Activated CD8-positive, alpha-beta memory T cell treated with anti-CD3 and anti-CD28 coated beads, Interleukin-2, amount 10 ng/mL, durations not matched to agents 7 days and 5 days (primary cell): ENCODE measurements at places on chromosomes 12 and 14. TPM values are rescaled to one million over a fixed set of nuclear protein-coding genes. Genes with fewer than 3 reads are reported as not detected.

The WSCD2 gene
- not detected for total RNA-seq

The PAWR gene
- total RNA-seq = 5.2 TPM

The FGF23 gene
- total RNA-seq = not detected

The C12orf54 gene
- total RNA-seq = not detected

The GPR162 gene
- 0.82 TPM for total RNA-seq

The RERG gene
- not detected for total RNA-seq

The GALNT16 gene
- total RNA-seq = 0.35 TPM

The FIGNL2 gene
- 0.73 TPM for total RNA-seq

The GPR135 gene
- 1.3 TPM for total RNA-seq

The PPP4R3A gene
- total RNA-seq = 148 TPM

The SERPINA4 gene
- not detected for total RNA-seq

The L2HGDH gene
- total RNA-seq = 13.5 TPM

The C12orf42 gene
- total RNA-seq = 0.84 TPM

The MSI1 gene
- 0.07 TPM for total RNA-seq

- H3K4me3 ChIP-seq = no peak overlapping the region
- no peaks in the 10 kb centered on the region for H3K27me3 ChIP-seq
- no peak overlapping the region for H3K27ac ChIP-seq
- no peaks in the 10 kb centered on the region for H3K4me1 ChIP-seq
- DNase-seq = no peak
- H3K36me3 ChIP-seq = no peaks in the 10 kb centered on the region
Measured at GRCh38 chr12:80698847-80699542, 8.4 kb upstream of the MYF6 start.

- no peaks in the 10 kb centered on the region for H3K36me3 ChIP-seq
- H3K4me3 ChIP-seq = no peak overlapping the region
- DNase-seq = no peak
- H3K4me1 ChIP-seq = no peaks in the 10 kb centered on the region
- no peak overlapping the region for H3K27ac ChIP-seq
Measured at GRCh38 chr14:87540339-87540738, 452.6 kb downstream of the GALC start.

DNA sequence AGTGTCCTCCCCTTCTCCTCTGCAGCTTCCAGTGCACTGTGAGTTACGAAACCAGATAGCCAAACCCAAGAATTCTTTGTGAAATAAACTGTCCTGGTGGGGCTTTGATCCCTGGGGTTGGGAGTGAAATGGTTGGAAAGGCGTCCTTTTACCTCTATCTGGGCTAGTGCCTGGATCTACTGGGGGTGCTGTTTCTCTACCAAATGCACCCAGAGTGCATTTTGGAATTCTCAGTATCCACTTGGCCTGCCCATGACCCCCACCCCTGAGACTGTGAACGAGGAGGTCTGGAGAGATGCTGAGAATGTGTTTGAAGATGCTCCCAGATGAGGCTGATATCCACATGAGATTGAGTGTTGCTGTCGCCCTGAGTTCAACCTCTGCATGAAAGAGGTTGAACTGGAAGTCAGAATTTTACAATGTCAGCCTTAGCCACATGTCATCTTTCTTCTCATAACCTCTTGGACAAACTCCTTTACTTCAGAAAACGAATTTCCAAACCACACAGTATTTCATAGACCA, 87.1 kb upstream of the CLMN start:
- no peak overlapping the region for H3K27ac ChIP-seq
- no peak overlapping the region for H3K4me3 ChIP-seq
- H3K36me3 ChIP-seq = peaks cover 8% of the 10 kb centered on the region
- no peak for DNase-seq
- H3K4me1 ChIP-seq = no peaks in the 10 kb centered on the region

DNA sequence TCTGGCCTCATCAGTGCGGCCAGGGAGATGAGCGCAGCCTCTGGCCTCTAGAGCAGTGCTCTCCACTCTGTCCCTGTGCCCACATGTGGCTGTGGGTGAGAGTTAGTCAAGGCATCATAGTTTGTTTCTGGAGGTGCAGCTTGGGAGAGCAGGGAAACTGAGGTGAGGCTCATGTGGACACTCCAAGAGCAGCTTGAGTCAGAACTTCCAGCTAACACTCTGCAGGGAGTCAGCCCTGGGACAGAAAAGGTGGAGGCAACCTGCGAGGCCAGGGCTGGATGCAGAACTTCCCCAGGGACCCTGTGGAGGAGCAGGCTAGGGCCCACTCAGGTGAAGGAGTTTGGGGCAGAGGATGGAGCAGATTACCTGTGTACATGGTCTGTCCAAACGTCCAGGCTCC, 10.8 kb downstream of the ISCA2 start:
- no peak for DNase-seq
- no peaks in the 10 kb centered on the region for H3K4me1 ChIP-seq

- peak; percentile 92 for DNase-seq
- H3K27ac ChIP-seq = peak overlapping the region; percentile 98
- no peaks in the 10 kb centered on the region for H3K36me3 ChIP-seq
- peaks cover 45% of the 10 kb centered on the region for H3K4me1 ChIP-seq
Measured at GRCh38 chr12:57899010-57899662, 42.2 kb upstream of the ATP23 start.

DNA sequence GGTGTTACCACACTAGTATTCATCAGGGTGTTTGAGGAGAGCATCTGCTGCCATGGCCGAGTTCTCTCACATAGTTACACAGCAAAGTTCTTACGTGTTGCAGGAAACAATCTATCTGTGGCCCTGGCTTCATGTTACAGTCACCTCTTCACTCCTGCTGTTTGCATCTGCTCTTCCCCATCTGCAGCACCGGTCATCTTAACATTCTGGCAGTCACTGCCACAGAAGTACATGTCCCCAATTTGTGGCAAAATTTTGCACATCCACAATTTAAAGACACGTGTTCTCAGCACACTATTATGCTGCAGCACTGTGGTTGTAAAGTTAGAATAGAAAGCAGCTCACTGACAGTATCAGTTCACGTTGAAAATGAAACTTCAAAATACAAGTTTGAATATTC, 23.2 kb downstream of the MAPK1IP1L start:
- H3K27ac ChIP-seq = peak overlapping the region; percentile 82
- H3K4me3 ChIP-seq = peak overlapping the region; percentile 55
- H3K27me3 ChIP-seq = no peaks in the 10 kb centered on the region

- no peak overlapping the region for H3K27ac ChIP-seq
- H3K27me3 ChIP-seq = no peaks in the 10 kb centered on the region
- no peak for DNase-seq
- no peak overlapping the region for H3K4me3 ChIP-seq
Measured at GRCh38 chr12:100962086-100962712, 167.6 kb downstream of the ANO4 start.

GRCh38 chr14:63175531-63175930, 28.7 kb upstream of the RHOJ start:
- no peak for DNase-seq
- no peaks in the 10 kb centered on the region for H3K36me3 ChIP-seq
- no peak overlapping the region for H3K27ac ChIP-seq

- no peaks in the 10 kb centered on the region for H3K36me3 ChIP-seq
- no peak overlapping the region for H3K4me3 ChIP-seq
- no peak for DNase-seq
- peaks cover 4% of the 10 kb centered on the region for H3K27me3 ChIP-seq
- H3K4me1 ChIP-seq = no peaks in the 10 kb centered on the region
Measured at GRCh38 chr12:116459011-116459875, 99.9 kb upstream of the MAP1LC3B2 start.

GRCh38 chr12:105334001-105334400, 3.5 kb downstream of the C12orf75 start:
- no peak overlapping the region for H3K27ac ChIP-seq
- no peaks in the 10 kb centered on the region for H3K27me3 ChIP-seq
- H3K36me3 ChIP-seq = peaks cover 62% of the 10 kb centered on the region
- H3K4me3 ChIP-seq = peak overlapping the region; percentile 40
- no peak for DNase-seq

GRCh38 chr12:132620899-132621656, 2.5 kb downstream of the P2RX2 start:
- no peak for DNase-seq
- peaks cover 2% of the 10 kb centered on the region for H3K4me1 ChIP-seq

GRCh38 chr12:129556082-129556481, 347.7 kb downstream of the TMEM132D start:
- no peak overlapping the region for H3K4me3 ChIP-seq
- no peak overlapping the region for H3K27ac ChIP-seq
- H3K36me3 ChIP-seq = no peaks in the 10 kb centered on the region

DNA sequence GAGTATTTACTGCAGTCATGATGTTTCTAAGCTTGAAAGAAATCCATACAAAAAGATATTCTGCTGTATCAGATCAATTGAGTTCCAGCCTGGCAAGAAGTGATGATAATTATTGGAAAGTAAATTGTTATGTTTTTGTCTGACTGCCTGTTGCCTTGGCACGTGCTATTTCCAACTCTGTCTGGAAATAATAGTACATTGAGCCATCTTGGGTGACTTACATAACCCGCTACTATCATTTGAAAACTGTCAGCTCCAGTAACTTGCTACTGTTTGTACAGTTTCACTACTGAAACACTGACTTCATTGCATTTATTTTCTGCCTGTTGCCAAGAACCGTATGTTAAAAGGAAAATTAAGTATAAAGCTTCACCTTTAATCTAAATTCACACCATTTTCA, 318.6 kb downstream of the ITPR2 start:
- H3K4me3 ChIP-seq = no peak overlapping the region
- no peak for DNase-seq

- DNase-seq = no peak
- no peak overlapping the region for H3K27ac ChIP-seq
- H3K27me3 ChIP-seq = no peaks in the 10 kb centered on the region
- no peak overlapping the region for H3K4me3 ChIP-seq
- H3K36me3 ChIP-seq = peaks cover 91% of the 10 kb centered on the region
Measured at GRCh38 chr12:113005762-113006161, 27.4 kb downstream of the OAS2 start.

GRCh38 chr12:6093764-6094163, 30.7 kb downstream of the VWF start:
- H3K27ac ChIP-seq = no peak overlapping the region
- H3K4me3 ChIP-seq = no peak overlapping the region
- no peak for DNase-seq
- peaks cover 43% of the 10 kb centered on the region for H3K27me3 ChIP-seq
- H3K4me1 ChIP-seq = no peaks in the 10 kb centered on the region

- no peaks in the 10 kb centered on the region for H3K36me3 ChIP-seq
- no peak for DNase-seq
- H3K4me3 ChIP-seq = no peak overlapping the region
- peak overlapping the region; percentile 3 for H3K27ac ChIP-seq
- no peaks in the 10 kb centered on the region for H3K27me3 ChIP-seq
Measured at GRCh38 chr12:47754881-47755280, 3.8 kb downstream of the RAPGEF3 start.

- H3K27me3 ChIP-seq = no peaks in the 10 kb centered on the region
- peaks cover 6% of the 10 kb centered on the region for H3K36me3 ChIP-seq
- H3K4me1 ChIP-seq = peaks cover 2% of the 10 kb centered on the region
- no peak for DNase-seq
- H3K4me3 ChIP-seq = no peak overlapping the region
Measured at GRCh38 chr12:13082861-13083260, 20.6 kb downstream of the GSG1 start.

DNA sequence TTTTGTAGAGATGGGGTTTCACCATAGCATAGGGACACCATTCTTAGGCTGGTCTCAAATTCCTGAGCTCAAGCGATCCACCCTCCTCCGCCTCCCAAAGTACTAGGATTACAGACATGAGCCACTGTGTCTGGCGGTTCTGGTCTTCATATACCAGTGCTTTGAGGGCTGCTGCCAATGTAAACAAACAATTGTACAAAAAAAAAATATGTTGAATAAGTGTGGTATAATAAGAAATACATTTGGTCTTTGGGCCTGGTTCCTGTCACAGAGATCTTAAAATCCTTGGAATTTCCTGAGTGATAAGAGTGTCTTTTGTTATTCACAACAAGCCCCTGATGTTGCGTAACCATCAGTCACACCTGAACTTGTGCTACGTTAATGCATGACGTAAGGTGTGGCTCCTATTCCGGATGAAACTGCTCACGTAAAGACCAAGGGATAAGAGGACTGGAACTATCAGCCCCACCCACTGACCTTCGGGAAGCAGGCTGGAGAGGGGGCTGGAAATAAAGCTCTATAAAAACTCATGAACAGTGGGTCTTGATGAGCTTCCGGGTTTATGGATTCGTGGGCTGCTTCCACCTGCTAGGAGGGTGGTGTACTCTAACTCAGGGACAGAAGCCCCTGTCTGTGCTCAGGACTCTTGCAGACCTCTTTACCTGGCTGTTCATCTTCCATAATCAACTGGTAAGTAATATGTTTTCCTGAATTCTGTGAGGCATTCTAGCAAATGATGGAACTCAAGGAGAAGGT, 16.5 kb upstream of the RIMKLB start:
- DNase-seq = no peak
- no peaks in the 10 kb centered on the region for H3K36me3 ChIP-seq
- peaks cover 16% of the 10 kb centered on the region for H3K27me3 ChIP-seq

DNA sequence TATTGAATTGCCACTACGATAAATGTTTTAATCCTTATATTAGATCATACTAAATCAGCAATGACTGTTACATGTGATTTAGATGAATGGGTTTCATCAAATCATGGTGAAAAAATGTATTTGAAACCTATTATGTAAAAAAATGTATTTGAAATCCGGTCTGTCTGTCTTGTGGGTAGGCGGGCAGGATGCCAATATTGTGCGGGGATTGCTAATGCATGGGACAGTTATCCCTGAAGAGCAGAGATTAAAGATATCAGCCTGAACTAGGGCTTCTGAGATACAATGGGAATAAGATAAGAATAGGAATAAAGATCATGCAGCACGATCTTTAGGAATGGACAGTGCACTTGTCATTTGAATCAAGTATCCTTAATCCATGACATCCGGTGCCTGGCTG, 134.0 kb downstream of the PRKCH start:
- H3K36me3 ChIP-seq = peaks cover 89% of the 10 kb centered on the region
- peaks cover 91% of the 10 kb centered on the region for H3K4me1 ChIP-seq

GRCh38 chr12:88579601-88580050, 645 bp downstream of the KITLG start:
- peaks cover 8% of the 10 kb centered on the region for H3K4me1 ChIP-seq
- H3K27ac ChIP-seq = no peak overlapping the region
- no peaks in the 10 kb centered on the region for H3K36me3 ChIP-seq
- peak overlapping the region; percentile 53 for H3K4me3 ChIP-seq

GRCh38 chr14:90677484-90678050, 138.7 kb downstream of the TTC7B start:
- H3K36me3 ChIP-seq = no peaks in the 10 kb centered on the region
- peak overlapping the region; percentile 79 for H3K27ac ChIP-seq
- no peak for DNase-seq

GRCh38 chr14:106633721-106634120, 1107.3 kb downstream of the TMEM121 start:
- H3K27me3 ChIP-seq = peaks cover 58% of the 10 kb centered on the region
- H3K4me3 ChIP-seq = no peak overlapping the region
- DNase-seq = no peak
- H3K36me3 ChIP-seq = no peaks in the 10 kb centered on the region

- H3K4me3 ChIP-seq = no peak overlapping the region
- DNase-seq = no peak
- no peaks in the 10 kb centered on the region for H3K27me3 ChIP-seq
Measured at GRCh38 chr14:102901633-102902032, 20.8 kb upstream of the AMN start.

- no peaks in the 10 kb centered on the region for H3K36me3 ChIP-seq
- no peak overlapping the region for H3K4me3 ChIP-seq
- DNase-seq = peak; percentile 54
- peaks cover 34% of the 10 kb centered on the region for H3K27me3 ChIP-seq
Measured at GRCh38 chr12:69284131-69284530, 44.8 kb downstream of the CPSF6 start.

- no peak for DNase-seq
- no peak overlapping the region for H3K27ac ChIP-seq
- peaks cover 3% of the 10 kb centered on the region for H3K36me3 ChIP-seq
- no peak overlapping the region for H3K4me3 ChIP-seq
Measured at GRCh38 chr14:72801836-72802587, 91.9 kb downstream of the DPF3 start.
